ENCODE measurements at places on chromosomes 7 and 10.

- no peak for DNase-seq
Observed at GRCh38 chr7:85489498-85489897, 302.6 kb upstream of the SEMA3D start.

GRCh38 chr10:130141038-130141437 lies 4.8 kb downstream of the GLRX3 start:
- no peak for DNase-seq

DNA sequence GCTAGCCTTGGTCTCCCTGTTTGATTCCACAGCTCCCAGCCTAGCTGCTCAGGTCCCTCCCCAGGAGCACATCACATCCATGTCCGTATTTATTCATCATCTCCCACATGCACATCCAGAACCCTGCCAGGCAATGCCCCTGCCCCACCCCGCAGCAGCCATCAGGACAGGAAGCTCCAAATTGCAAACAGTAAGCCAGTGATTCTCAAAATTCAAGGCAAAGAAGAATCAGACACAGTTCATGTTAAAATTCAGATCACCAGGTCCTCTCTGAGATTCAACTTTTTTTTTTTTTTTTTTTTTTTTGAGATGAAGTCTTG lies 17.7 kb downstream of the LRRC20 start:
- no peak for DNase-seq

DNA sequence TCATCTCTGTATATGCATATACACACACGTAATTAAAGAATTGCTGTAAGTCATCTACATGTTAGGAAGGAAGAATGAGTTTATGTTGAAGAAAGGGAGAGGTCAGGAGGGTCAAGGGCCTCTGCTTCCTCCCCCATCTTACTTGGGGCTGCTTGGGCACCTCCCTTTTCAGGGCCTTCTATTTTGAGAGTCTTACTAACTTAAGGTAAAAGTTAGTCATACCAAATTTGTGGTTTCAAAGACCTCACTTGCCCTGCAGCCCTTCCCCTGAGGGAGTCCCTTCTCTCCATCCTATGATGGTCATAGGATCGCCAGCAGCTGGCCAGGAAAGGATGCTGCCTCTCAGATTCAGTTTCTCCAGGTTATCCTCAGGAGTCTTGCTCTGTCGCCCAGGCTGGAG lies 2.6 kb downstream of the PLEKHS1 start:
- DNase-seq = no peak

DNA sequence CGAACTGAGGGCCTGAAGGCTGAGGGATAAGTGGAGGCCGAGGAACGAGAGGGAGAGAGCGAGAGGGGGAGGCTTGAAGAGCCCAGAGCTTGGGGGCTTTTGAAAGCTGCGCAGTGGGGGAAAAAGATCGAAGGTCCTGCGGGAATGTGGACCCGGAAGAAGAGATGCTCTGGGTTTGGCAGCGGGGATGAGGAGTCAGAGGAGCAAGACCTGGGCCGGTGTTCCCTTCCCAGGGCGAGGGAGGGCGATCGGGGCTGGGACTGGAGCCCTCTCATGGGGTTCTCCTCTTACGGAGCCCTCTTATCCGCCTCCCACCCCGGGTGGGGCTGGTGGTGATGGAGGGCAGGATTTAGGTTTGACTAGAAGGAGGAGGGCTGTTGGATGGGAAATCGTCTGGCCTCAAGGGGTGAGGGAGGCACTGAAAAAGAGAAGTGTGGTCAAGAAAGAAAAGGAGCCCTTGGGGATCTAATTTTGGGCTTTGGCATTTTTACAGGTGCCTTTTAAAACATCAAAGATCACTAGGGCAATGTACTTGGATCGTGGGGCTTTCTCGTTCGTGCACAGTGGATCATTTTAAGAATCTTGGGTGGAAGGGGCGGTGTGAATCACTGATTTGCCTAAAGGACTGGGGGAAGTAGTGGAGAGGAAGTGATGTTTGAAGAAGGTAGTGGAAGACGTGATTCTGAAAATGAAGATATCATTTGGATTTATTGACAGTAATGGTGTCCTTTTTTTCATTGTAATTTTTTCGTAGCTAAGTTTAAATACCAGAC lies 637 bp downstream of the SAMD8 start:
- peak; percentile 74 for DNase-seq

DNA sequence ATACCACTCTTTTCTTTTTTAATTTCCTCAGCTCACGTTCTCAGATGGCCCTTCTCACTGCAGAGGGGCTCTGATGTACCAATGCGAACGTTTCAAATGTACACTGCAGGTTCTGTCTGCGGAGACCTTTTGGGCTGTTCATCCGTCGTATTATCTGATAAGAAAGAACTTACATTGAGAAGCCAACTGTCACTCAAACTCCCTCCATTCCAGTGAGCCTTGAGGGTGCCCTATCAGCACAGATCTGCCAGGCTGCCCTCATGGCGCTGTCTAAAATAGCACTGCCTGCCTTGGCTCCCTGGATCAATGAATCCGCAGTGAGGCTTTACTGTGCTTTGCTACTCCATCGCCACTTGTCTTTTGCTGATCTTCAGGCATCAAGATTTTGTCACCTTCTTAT lies 61.8 kb downstream of the ARL5B start:
- DNase-seq = no peak

Measured in GM20000 (cell line).